Suppressor macrophage (primary cell): ENCODE measurements at places on chromosomes 11 and 22.

DNA sequence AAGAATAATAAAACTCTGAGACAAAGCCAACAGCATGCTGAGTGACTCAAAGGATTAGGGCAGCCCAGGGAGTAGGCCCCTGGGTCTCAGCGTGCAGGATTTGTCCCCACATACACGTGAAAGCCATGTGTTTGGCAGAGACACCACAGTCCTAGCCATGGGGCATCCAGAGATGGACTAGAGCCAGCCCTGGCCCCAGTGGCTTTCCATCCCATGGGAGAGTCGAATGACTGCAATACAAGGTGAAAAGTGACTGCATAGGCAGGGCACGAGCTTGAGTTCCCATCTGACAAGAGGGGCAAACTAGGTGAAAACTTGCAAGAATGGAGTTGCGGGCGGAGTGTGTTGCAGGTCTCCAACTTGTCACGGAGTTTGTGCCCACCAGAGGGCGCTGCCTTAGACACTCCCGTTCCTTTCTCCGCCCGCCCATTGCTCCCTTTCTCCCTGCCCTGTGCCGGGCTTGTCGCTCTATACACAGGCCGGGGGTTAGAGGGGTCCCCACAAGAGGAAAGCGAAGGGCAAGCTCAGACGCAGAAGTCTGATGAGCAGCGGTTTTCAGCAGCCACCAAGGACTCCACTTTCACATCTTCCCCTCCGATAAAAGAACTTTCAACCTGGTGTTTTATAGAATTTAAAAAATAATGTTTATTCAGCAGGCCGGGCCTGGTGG, 24.2 kb downstream of the TSKU start:
- DNase-seq, result peak; percentile 91

DNA sequence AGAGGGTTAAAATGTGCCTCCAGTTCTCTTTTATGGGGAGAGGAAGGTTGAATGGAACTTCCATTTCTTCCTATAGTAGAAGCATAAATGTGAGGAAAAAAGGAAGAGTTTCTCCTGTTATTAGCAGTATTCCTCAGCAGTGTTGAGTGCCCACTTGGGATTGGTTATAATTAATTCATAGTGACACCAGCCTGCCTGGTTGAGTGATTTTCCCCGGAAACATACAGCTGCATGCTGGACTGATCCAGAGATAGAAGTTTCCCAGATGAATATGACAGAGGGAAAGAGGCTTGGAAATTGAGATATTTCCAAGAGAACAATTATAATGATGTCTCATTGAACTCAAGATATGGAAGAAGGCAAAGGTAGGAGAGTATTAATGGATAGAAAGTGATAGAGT, 28.3 kb downstream of the RAB39A start:
- no peak for DNase-seq

DNA sequence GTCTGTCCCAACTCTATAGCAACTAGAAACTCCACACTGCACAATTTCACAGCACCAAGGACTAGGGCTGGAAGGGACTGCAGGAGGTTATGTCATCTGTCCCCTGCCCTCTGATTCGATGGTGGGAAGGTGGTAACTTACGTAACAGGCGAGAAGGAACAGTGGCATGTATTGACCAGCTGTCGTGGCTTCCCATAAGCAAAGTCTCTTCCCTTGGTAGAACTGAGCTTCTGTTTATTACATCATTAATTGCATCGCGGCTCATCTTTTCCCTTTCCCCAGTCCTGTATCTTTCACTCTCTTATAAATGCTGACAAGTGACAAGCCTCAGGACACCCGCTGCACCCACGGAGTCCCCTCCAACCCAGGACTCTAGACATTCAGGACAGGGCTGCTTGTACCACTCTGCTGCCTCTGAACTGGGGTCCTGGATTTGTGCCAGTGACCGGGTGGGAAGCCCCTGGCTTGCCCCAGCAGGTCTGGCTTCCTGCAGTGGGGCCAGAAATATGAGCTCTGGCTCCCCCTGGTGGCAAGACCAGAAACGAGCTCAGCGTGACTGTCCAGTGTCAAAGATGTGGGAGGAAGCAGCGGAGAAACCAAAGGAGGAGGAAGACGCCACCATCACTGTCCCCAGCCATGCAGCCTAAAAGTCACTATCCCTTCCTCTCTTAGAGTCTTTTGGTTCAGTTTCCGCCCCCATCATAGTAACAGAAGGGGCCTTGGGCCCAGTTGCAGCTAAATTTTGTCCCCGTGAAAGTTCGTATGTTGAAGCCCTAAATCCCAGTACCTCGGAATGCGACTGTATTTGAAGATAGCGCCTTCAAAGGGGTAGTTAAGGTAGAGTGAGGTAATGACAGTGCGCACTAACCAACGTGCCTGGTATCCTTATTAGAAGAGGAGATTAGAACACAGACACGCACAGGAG, 84.5 kb downstream of the ISX start:
- DNase-seq, result peak; percentile 69

DNA sequence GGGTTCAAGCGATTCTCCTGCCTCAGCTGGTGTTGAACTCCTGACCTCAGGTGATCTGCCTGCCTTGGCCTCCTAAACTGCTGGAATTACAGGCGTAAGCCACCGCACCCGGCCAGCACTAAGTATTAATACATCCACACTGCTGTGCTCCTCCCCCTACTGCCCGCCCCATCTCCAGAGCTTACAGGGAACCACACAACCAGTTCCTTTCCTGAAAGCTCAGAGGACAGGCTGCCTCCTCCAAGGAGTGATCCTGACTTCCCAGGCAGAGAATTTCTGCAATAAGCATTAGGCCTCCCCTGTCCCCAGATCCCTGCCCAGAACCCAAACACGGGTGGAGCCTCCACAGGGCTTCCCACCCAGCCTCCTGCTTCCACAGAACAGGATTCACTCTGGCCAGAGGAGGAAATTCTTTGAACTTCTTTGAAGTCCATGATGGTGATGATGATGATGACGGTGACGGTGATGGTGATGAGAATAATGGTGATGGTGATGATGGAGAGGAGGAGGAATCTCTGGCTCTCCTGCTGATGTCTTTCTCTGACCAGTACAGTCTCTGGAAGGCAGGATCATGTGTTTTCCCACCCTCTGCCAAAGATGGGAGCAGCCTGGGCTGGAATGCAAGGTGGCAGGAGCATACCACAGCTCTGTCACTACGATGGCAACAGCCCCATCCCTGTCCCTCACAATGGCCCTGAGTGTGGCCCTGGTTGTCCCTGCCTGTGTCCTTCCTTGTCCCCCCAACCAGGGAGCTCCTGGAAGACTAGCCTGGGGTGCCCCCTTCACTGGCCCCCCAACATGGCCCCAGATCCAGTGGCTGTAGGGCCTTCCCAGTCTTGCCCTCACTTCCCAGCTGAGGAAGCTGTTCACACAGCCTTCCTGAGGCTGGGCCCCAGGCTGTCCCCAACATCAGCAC, 33.5 kb upstream of the CSNK1E start:
- no peak for DNase-seq

GRCh38 chr11:102260241-102260640, 57.0 kb upstream of the BIRC3 start:
- DNase-seq, result no peak

DNA sequence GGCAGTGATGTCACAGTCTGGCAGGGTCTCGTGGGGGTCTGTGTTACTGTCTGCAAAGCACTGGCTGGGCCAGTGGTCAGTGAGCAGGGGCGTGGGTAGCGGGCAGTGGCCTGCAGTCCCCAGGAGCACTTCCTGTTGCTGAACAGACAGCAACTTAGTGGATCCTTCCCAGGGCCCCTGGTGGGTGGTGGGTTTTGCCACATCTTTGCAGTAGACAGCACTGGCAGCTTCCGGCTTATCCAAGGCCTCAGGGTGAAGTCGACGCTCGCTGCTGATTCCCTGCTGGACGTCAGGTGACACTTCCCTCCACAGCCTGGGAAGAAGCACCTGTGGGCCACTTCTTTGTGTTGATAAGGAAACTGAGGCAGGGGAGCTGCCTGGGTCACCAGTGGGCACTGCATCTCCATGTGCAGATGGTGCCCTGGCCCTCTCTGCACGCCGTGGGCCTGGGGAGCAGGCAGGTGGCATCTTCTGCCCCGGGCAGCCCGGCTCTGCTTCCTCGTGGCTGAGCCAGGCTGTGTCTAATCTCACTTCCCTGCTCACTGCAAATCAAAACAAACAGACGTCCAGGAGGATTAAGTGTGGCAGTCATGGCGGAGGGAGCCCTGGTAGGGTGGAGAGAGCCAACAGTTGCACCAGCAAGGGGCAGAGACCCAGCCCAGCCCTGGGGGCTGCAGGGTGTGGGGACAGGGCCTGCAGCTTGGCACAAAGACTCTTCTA, 79.8 kb downstream of the KCNQ1 start:
- DNase-seq, result no peak

GRCh38 chr11:95849087-95849825, 59.0 kb downstream of the CEP57 start:
- DNase-seq, result peak; percentile 66

DNA sequence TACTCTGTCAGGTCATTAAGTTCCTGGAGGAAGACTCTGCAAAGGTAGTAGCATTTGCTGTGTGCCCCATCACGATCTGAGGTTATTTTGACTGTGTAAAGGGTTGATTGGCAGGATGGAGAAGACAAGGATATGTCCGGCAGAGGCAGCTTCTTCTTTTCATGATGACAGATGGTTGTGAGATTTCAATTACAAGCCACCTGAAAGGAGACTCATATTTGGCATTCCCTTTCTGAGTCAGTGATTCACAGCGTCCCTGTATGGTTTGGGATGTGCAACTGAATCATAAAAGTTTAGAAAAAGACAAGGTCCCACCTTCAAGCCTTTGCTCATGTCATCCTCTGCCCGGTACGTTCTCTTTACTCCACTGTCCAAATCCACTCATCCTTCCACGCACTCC, 113.4 kb downstream of the MTNR1B start:
- no peak for DNase-seq

DNA sequence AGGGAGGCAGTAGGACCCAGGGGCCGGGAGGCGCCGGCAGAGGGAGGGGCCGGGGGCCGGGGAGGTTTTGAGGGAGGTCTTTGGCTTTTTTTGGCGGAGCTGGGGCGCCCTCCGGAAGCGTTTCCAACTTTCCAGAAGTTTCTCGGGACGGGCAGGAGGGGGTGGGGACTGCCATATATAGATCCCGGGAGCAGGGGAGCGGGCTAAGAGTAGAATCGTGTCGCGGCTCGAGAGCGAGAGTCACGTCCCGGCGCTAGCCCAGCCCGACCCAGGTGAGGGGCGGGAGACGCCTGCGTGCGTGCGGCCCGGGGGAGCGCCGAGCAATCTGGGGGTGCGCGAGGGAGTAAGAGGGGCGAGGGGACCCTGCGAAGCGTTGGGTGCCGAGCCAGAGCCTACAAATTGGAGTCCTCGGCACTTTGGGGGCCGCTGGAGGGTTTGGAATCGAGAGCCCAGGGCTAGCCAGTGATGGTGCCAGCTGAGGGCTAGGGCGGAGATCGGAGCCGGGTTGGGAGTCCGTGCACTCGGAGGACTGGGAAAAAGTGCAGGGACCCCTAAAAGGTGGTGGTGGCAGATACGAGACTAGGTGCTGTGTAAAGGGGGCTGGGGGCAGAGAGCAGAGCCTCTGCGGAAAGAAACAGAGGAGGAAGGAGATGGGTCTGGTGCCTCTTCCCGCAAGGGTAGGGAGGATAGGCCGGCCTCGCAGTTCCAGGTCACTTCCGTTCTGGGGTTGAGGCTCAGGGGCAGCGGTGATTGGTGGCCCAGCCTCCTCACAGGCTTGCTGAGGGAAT, at the start of gene SERPINH1:
Gene SERPINH1, plus strand, starts transcription at position 206 of the 788 bp plus-strand sequence. CDS start 4,097 bp downstream, outside the sequence.
- DNase-seq, result peak; percentile 73

DNA sequence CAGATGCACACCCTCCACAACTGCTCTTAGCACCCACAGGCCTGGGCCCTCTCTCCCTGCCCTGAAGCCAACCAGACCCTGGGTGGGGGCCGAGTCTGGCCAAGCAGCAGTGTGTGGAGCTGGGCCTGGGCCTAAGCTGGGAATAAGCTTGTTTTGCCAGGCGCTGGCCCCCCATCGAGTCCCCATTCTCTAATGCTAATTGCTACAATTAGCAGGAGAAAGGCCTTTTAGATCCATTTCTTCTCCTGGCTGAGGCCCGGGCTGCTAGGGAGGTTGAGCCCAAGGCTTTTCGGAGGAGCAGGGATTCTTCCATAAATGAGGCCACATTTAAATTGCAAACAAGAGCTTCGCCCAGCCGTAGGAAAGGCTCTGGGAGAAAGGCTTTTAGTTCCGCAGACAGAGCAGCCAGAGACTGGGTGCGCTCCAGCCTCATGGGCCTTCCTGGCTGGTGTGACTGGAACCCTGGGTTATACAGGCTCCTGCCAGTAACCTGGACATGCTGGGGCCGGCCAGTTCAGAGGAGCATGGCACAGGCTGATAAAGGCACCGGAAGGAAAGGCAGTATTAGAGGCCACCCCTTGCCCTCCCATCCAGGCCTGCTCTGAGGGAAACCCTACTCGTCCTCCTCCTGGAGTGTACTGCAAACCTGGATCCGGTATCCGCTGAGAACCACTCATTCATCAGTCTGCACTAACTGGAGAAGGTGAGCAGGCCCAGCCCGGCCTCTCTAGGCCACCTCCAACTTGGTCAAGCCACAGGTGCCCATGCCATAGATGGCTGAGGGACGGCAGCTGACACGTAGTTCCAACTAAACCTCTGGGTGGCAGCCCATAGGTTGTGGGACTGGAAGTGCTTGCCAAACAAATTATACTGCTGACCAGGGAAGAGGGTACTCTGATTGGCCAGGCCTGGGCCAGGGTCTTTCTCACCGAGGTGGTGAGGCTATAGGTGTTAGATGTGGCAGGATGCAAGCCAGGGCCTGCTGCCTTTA, 6.2 kb downstream of the KCNQ1OT1 start:
- no peak for DNase-seq

DNA sequence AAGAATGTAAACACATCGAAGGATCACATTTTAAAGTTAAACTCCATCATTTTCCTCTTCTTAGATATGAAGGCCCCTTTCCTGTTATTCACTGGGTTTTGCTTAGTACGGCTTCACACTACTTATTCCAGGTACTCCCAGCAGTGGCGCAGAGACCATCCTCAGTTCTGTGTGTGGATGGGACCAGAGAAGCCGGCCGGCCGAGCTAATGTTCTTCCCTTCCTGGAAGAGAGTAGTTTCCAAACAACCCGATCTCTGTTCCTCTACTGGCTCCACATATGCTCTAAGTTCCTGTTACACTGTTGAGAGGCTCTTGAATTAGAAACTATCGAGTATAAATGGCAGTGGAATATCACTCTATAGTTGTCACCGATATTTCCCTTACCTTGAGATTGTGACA, 684 bp upstream of the NFRKB start:
- peak; percentile 36 for DNase-seq

DNA sequence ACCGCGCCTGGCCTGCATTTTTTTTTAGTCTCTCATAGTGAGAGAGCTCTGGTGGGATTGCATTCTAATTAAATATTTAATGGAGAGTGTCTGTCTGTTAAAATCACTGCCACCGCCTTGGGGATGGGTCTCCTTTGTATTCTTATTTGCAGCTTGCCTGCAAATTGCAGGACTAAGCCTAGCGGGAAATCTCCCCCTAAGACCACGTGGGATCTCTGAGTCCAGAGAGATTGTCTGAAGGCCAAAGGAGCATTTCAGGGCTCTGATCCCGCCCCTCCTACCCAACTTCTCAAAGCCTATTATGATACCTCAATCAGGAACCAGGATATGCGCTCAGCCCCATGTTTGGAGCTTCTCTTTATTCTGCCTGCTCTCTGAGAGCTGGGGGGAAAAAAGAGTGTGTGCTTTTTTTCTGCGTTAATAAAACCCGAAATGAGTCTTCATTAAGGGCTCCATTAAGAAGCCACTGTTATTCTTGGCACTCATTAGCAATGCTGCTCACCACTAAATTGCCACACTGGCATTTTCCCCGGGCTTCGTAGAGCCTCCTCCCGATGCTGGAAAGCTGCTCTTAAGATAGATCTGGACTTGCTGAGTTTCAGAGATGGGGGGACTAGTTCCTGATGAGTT, 92.9 kb upstream of the THY1 start:
- DNase-seq, result no peak
